ENCODE measurements at places on chromosomes 16 and 17. TPM values are rescaled to one million over a fixed set of nuclear protein-coding genes. Genes with fewer than 3 reads are reported as not detected.

SLC13A2 gene
- not detected for total RNA-seq

CMTM1 gene
- 2.6 TPM for total RNA-seq

DNA sequence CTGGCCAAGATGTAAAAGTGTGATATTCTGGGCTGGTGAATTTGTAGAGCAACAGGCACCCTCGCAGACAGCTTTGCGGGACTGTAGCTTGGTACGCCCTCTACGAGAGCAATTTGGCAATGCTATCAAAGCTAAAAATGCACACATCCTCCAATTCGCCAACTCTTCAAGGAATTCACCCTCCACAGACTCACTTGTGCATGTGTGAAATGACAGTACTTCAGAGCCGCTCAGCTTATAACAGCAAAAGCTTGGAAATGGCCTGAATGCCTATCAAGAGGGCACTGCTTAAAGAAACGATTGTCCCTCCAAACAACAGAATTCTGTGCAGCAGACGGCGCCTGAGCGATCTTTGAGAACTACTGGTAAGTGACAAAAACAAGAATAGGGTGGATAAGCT, 130.8 kb downstream of the SDK2 start:
- no peaks in the 10 kb centered on the region for H3K4me1 ChIP-seq
- no peaks in the 10 kb centered on the region for H3K36me3 ChIP-seq
- no peak for DNase-seq
- no peak overlapping the region for H3K4me3 ChIP-seq
- H3K27me3 ChIP-seq, result no peaks in the 10 kb centered on the region

GRCh38 chr17:55430541-55431288, 9.1 kb upstream of the MMD start:
- H3K27ac ChIP-seq, result no peak overlapping the region
- no peaks in the 10 kb centered on the region for H3K4me1 ChIP-seq
- H3K36me3 ChIP-seq, result no peaks in the 10 kb centered on the region
- H3K27me3 ChIP-seq, result no peaks in the 10 kb centered on the region
- DNase-seq, result no peak
- no peak overlapping the region for H3K4me3 ChIP-seq

DNA sequence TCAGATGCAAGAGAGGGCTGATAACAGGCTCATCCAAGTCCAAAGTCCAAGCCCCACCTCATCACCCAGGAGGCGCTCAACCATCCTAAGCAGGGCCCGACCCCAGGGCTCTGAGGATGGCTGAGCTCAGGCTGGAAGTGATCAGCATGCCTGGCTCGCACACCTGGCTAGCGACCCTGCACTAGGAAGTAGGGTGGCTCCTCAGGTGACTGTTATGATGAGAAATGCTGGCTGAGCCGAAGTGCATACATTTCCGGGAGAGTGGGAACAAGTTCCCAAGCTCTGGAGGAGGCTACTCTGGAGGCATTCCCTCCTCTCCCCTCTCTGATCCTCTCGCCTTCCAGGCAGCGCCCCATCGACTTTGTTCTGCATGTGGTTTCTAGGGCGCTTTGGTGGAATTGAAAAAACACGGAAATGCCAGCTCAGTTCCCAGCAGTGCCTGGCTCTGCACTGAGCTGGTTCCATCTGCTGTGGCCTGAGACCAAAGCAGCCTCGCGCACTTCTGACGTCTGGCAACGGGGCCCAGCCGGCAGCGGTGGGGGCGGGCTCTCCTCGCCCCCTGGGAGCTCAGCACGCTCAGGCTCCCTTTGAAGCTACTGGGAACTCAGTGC, 130.3 kb downstream of the IRF8 start:
- no peaks in the 10 kb centered on the region for H3K36me3 ChIP-seq
- no peak overlapping the region for H3K4me3 ChIP-seq
- no peak overlapping the region for H3K27ac ChIP-seq
- no peaks in the 10 kb centered on the region for H3K27me3 ChIP-seq

- H3K4me1 ChIP-seq, result no peaks in the 10 kb centered on the region
- no peak overlapping the region for H3K27ac ChIP-seq
- DNase-seq, result no peak
- 0 out of 3 replicates have a peak overlapping the region, but pooled peaks have one; percentile 32 for H3K4me3 ChIP-seq
- peaks cover 58% of the 10 kb centered on the region for H3K36me3 ChIP-seq
Observed at GRCh38 chr16:18797746-18798145, 3.6 kb downstream of the ARL6IP1 start.

GRCh38 chr17:6334386-6334785, 100.5 kb downstream of the AIPL1 start:
- H3K36me3 ChIP-seq, result no peaks in the 10 kb centered on the region
- no peaks in the 10 kb centered on the region for H3K4me1 ChIP-seq
- no peak for DNase-seq
- no peaks in the 10 kb centered on the region for H3K27me3 ChIP-seq
- H3K27ac ChIP-seq, result no peak overlapping the region

SDR42E2 gene
- total RNA-seq, result not detected

GRCh38 chr17:67517325-67517724, 140.2 kb downstream of the PITPNC1 start:
- no peak overlapping the region for H3K27ac ChIP-seq
- H3K4me3 ChIP-seq, result no peak overlapping the region
- H3K27me3 ChIP-seq, result no peaks in the 10 kb centered on the region
- H3K36me3 ChIP-seq, result peaks cover 9% of the 10 kb centered on the region
- DNase-seq, result no peak

GRCh38 chr16:10629592-10629963, 49.2 kb upstream of the EMP2 start:
- peak; percentile 84 for DNase-seq
- H3K36me3 ChIP-seq, result 0 out of 2 replicates have a peak, but pooled peaks cover 3% of the 10 kb centered on the region
- no peaks in the 10 kb centered on the region for H3K27me3 ChIP-seq

GRCh38 chr17:50807675-50808074, 27.7 kb upstream of the WFIKKN2 start:
- H3K27ac ChIP-seq, result no peak overlapping the region
- H3K27me3 ChIP-seq, result no peaks in the 10 kb centered on the region
- no peaks in the 10 kb centered on the region for H3K36me3 ChIP-seq
- no peak for DNase-seq
- no peak overlapping the region for H3K4me3 ChIP-seq

DNA sequence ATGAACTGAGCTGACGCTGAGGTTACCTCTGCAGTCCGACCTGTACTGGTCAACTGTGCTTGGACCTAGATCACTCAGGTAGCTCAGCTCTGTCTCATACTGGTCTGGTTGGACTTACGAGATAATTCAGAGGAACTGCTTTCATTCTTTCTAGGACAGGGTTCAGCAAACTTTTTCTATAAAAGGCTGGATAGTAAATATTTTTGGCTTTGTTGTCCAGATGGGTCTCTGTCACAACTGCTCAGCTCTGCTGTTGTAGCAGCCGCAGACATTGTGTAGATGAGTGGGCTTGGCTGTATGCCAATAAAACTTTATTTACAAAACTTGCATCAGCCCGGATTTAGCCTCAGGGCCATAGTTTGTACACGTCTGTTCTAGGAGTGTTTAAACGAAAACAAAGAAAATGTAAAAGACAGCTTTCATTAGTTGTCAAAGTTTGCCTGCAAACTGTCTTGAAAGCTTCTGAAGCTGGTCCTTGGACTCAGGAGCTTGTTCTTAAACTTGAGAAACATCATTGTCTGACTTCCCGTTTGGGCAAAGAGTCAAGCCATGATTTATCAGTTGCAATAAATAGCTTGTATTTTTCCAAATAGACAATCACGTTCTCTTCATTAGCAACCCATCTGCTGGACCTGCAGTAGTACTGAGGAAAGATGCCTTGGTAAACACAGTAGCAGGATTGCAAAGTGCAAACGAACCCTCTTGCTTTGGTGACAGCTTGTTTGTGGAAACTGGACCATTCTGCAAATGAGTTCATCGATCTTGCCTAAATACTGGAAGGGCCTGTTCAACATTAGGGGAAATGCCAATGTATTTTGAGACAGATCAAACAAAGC, 253.4 kb downstream of the SNX29 start:
- H3K36me3 ChIP-seq, result no peaks in the 10 kb centered on the region
- DNase-seq, result no peak
- H3K4me3 ChIP-seq, result no peak overlapping the region
- H3K27ac ChIP-seq, result no peak overlapping the region
- no peaks in the 10 kb centered on the region for H3K27me3 ChIP-seq

GRCh38 chr17:19703106-19703827, 13.1 kb downstream of the SLC47A2 start:
- no peaks in the 10 kb centered on the region for H3K36me3 ChIP-seq
- no peaks in the 10 kb centered on the region for H3K27me3 ChIP-seq
- no peaks in the 10 kb centered on the region for H3K4me1 ChIP-seq
- DNase-seq, result peak; percentile 39
- no peak overlapping the region for H3K27ac ChIP-seq

DNA sequence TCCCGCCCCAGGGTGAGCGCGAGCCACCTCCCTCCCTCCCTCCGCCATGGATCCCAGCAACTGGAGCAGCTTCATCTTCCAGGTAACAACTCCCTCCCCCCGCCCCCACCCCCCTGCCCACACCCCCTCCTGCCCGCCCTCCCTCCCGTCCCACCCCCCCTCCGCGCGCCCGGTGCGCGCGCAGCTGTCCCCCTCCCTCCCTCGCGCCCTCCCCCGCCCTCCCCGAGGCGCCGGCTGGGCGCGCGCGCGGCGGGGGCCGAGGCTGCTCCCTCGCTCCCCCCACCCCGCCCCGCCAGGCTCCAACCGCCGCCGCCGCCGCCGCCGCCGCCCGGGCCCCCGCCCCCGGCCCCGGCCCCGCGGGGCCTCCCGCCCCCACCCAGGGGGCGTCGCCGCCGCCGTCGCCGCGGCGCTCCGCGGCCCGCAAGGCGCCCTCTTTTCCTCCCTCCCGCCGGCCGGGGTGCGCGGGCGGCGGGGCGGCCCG, at the start of gene MAZ:
MAZ (plus strand) TSS at position 431 of the 481 bp plus-strand sequence. CDS start 173 bp downstream, outside the sequence.
- no peaks in the 10 kb centered on the region for H3K4me1 ChIP-seq
- H3K27me3 ChIP-seq, result no peaks in the 10 kb centered on the region
- no peak for DNase-seq
- peaks cover 65% of the 10 kb centered on the region for H3K36me3 ChIP-seq
- H3K4me3 ChIP-seq, result peak within 1 kb of the TSS; percentile 98

- H3K27ac ChIP-seq, result no peak overlapping the region
- peaks cover 2% of the 10 kb centered on the region for H3K27me3 ChIP-seq
- no peaks in the 10 kb centered on the region for H3K36me3 ChIP-seq
- peak; percentile 25 for DNase-seq
- H3K4me1 ChIP-seq, result peaks cover 2% of the 10 kb centered on the region
Observed at GRCh38 chr17:77690271-77691161, 268.0 kb upstream of the TNRC6C start.

- H3K27ac ChIP-seq, result no peak overlapping the region
- H3K27me3 ChIP-seq, result no peaks in the 10 kb centered on the region
- H3K4me1 ChIP-seq, result no peaks in the 10 kb centered on the region
- H3K4me3 ChIP-seq, result no peak overlapping the region
- peak; percentile 24 for DNase-seq
Observed at GRCh38 chr17:73430848-73431247, 119.0 kb upstream of the CDC42EP4 start.

- DNase-seq, result no peak
- H3K4me1 ChIP-seq, result 0 out of 2 replicates have a peak, but pooled peaks cover 5% of the 10 kb centered on the region
- H3K4me3 ChIP-seq, result no peak overlapping the region
- H3K27ac ChIP-seq, result no peak overlapping the region
- H3K27me3 ChIP-seq, result no peaks in the 10 kb centered on the region
Observed at GRCh38 chr16:8720967-8721308, 46.5 kb downstream of the ABAT start.

GRCh38 chr16:11121914-11122692, 133.9 kb downstream of the SOCS1 start:
- H3K27me3 ChIP-seq, result no peaks in the 10 kb centered on the region
- H3K4me1 ChIP-seq, result no peaks in the 10 kb centered on the region
- no peak overlapping the region for H3K27ac ChIP-seq
- H3K4me3 ChIP-seq, result no peak overlapping the region
- no peaks in the 10 kb centered on the region for H3K36me3 ChIP-seq

DNA sequence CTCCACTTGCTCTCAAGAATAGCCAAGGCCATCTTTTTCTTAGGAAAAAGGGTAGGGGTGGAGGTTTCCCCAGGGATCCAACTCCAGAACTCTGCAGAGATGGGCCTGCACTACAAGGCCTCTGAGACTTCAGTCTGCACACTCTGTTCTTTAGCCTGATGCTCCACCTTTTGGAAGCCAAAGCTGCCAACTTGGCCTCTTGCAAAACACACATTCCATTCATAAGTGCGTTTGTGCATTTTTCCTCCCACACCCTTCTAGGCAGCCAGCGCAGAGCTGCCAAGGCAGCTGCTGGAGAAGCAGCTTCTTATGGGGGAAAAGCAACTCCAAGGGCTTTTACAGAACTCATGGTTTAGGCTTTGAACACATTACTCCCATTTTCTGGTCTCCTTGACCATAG, 45.3 kb downstream of the REXO5 start:
- H3K27ac ChIP-seq, result no peak overlapping the region
- H3K36me3 ChIP-seq, result 0 out of 2 replicates have a peak, but pooled peaks cover 3% of the 10 kb centered on the region
- no peaks in the 10 kb centered on the region for H3K27me3 ChIP-seq
- DNase-seq, result no peak
- no peaks in the 10 kb centered on the region for H3K4me1 ChIP-seq

TBC1D3H gene
- total RNA-seq, result not detected

DNA sequence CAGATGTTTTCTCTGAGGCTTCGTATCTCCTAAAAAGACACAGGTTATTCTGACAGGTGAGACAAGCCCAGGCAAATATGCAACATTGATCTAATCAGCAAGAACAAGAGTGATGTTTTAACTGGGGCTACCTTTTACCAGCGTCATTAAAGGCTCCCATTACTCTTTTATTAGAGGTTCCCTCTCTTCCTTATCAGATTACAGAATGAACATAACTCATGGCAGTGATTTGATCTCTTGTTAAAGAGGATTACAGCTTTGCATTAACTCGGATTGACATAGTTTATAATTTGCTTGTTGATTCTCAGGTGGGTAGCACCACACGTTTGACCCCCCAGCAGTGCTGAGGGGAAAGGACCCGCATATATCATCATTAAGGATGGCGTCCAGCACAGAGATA, 90.5 kb downstream of the AATF start:
- DNase-seq, result no peak
- H3K4me3 ChIP-seq, result no peak overlapping the region
- 0 out of 2 replicates have a peak, but pooled peaks cover 2% of the 10 kb centered on the region for H3K4me1 ChIP-seq
- H3K27ac ChIP-seq, result no peak overlapping the region

INCA1 gene
- 1.5 TPM for total RNA-seq

DNA sequence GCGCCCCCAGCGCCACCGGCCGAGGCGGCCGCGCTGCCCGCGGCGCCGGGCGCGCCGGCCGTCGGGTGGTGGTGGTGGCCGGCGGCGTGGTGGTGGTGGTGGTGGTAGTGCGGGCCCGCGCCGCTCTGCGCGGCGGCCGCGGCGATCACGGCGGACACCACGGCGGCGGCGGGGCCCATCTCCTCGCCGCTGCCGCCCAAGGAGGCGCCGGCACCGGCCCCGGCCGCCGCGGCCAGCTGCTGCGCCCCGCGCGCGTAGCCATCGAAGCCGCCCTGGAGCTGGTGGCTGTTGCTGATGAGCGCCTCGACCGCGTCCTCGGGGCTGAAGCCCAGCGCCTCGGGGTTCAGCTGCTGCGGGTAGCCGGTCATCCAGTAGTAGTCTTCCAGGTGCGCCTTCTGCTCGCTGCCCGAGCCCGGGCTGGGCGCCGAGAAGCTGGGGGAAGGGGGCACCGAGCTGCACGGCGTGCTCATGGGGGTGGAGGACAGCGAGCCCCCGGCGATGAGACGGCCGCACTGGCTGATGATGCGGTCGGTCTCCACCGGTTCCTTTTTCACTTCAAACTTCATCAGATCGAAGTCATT, 1.2 kb downstream of the MAF start:
- peak overlapping the region; percentile 73 for H3K4me3 ChIP-seq
- peak; percentile 47 for DNase-seq
- H3K4me1 ChIP-seq, result no peaks in the 10 kb centered on the region
- H3K27me3 ChIP-seq, result no peaks in the 10 kb centered on the region
- H3K27ac ChIP-seq, result no peak overlapping the region

All from H9 (cell line).